ENCODE measurements at places on chromosomes 2 and 18.

GRCh38 chr2:54995553-54995952, 54.7 kb downstream of the RTN4 start:
- DNase-seq: no peak

- peak; percentile 70 for DNase-seq
Measured at GRCh38 chr18:40917056-40917455, 1038.0 kb upstream of the PIK3C3 start.

- DNase-seq: peak; percentile 23
Measured at GRCh38 chr2:236286873-236287545, 22.8 kb upstream of the ASB18 start.

- DNase-seq: no peak
Measured at GRCh38 chr2:166147883-166148282, 20.1 kb upstream of the SCN1A start.

GRCh38 chr18:3688690-3689089, 238.7 kb downstream of the TGIF1 start:
- peak; percentile 100 for DNase-seq

- DNase-seq: no peak
Measured at GRCh38 chr2:227462462-227462951, 9.4 kb upstream of the AGFG1 start.

GRCh38 chr2:149715005-149715592, 127.5 kb upstream of the MMADHC start:
- peak; percentile 51 for DNase-seq

GRCh38 chr2:223474893-223475292, 127.3 kb downstream of the SCG2 start:
- DNase-seq: no peak
